ENCODE measurements at places on chromosomes 2 and 18. TPM values are rescaled to one million over a fixed set of nuclear protein-coding genes. Genes with fewer than 3 reads are reported as not detected.

DNA sequence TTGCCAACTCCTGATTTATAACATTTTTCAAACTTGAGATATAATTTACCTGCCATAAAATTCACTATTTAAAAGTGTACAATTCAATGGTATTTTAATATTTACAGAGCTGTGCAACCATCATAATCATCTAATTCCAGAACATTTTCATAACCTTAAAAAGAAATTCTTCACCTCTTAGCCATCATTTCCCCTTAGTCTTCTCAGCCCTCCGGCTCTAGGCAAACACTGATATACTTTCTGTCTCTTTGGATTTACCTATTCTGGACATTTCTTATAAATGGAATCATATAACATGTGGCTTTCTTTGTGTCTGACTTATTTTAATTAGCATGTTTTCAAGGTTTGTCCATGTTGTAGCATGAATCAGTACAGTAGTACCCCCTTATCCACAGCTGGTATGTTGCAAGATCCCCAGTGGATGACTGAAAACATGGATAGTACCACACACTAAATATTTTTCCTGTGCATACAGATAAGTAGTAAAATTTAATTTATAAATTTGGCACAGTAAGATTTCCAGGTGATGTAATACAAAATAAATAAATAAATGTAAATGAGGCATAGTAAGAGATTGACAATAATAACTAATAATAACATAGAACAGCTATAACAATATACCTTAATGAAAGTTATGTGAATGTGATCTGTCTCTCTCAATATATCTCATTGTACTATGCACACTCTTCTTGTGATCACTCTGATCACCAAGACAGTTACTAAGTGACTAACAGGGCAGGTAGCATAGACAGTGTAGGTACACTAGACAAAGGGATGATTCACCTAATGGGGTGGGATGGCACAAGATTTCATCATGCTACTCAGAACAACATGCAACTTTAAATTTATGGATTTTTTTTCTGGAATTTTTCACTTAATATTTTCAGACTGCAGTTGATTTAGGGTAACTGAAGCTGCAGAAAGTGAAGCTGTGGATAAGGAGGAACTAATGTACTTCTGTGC, 73.1 kb downstream of the RAB3GAP1 start:
- DNase-seq: peak; percentile 31

DNA sequence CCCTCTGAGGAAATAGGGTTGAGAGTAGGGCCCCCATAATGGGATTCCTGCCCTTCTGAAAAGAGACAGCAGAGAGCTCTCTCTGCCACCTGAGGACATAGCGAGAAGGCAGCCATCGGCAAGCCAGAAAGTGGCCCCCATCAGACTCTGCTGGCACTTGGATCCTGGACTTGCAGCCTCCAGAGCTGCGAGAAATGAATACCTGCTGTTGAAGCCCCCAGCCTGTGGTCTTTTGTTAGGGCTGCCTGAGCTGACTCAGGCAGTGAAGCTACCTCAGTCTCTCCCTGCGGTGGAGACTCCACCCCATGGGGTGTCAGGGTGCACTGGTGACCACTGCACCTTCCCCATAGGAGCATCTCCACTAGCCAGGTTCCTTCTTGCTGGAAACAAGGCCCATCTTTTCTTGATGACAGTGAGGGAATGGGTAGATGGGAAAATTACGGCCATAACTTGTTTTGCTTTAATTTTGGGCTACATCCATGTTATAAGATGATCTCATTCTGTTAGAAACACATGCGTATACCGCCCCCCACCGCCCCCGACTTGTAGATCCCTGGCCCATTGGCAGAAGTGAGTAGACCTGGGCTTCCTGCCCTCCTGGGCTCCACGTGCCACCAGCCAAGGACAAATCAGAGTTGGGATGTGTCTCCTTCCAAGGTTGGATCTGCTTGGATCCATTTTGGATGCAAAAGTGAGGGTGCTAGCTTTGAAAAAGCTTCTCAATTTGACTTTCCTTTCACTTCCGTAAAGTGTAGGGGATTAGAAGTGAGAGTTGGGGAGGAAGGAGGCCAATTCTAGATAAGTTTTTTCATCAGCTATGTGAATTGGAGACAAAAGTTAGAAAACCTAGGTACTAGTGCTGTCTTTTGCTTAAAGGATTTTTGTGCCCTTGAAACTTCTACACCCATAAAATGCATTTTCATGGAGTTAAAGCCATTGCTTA, 42.9 kb downstream of the NCK2 start:
- DNase-seq: no peak

DNA sequence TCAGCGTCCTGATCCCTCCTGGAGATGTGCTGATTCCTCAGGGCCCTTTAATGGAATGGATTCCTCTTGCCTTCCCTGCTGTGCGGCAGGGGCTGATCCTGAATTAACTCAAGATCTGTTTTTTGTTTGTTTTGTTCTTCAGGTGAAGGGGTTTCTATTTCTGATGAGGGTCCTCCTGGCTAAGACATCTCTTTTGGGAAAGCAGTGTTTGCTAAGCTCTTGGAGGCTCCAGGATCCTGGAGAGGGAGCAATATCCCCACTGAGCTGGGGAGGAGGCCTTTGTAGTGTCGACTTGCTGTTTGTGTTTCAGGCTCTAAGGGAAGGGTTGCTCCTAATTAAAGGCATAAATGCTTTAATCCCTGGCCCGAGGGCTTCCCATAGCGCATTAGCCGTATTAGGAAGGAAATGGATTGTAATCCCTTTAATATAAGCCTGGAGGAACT, 65.3 kb upstream of the FOXI3 start:
- DNase-seq: no peak

MYO5B gene
- 50.0 TPM for total RNA-seq

IL1F10 gene
- not detected for total RNA-seq

DNA sequence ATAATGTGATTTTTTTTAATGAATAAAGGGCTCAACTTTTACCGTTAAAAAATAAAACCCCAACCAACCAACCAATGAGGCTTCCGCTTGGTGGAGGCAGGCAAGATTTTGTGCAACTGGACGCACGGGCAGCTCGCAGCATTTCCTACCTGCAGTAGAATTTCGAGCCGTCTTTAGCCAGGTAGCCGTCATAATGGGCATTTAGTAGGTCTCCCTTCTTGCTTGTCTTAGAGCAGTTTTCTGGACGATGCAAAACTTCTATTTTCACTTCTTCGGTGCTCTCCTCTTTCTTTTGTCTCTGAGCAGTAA, 316 bp downstream of the FKBP7 start:
- peak; percentile 17 for DNase-seq

CHRND gene
- total RNA-seq: not detected

GRCh38 chr2:119426801-119427395, 4.8 kb upstream of the TMEM37 start:
- DNase-seq: peak; percentile 86

DNA sequence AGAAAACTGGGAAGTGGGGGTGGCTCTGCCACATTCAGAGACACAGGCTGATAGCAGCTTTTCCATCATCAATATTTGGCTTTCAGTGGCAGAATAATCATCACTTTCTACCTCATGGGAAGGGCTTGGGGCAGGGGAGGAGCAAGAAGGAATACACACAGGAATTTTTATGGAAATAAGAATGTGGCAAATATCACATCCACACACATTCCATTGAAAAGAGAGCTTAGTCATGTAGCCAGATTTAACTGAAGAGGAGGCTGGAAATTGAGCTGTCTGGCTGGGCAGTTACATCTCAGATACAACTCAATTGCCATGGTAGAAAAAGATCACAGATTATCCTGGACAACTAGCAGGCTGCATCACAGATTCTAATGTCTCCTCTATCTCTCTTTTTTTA, 1474.0 kb upstream of the ACVR2A start:
- DNase-seq: no peak

STAT4 gene
- total RNA-seq: 3.0 TPM

DNA sequence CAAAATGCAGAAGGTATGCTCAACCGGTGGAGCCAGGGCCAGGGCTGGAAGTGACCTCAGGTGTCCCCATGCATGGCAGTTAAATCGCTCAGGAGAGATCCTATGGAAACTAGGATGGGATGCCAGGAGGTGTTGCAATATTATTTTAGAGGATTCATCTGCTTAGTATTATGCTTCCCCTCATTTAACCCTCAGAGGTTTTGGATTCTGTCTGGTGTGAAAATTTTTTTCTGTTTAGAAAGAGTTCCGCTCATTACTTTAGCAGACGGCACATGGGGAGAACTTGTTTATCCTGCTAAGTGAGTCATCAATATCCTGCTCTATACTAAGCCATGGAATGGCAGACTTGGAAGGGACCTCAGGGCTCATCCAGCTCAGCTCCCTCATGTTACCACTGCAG, 42.5 kb downstream of the TRIB2 start:
- peak; percentile 66 for DNase-seq

DNA sequence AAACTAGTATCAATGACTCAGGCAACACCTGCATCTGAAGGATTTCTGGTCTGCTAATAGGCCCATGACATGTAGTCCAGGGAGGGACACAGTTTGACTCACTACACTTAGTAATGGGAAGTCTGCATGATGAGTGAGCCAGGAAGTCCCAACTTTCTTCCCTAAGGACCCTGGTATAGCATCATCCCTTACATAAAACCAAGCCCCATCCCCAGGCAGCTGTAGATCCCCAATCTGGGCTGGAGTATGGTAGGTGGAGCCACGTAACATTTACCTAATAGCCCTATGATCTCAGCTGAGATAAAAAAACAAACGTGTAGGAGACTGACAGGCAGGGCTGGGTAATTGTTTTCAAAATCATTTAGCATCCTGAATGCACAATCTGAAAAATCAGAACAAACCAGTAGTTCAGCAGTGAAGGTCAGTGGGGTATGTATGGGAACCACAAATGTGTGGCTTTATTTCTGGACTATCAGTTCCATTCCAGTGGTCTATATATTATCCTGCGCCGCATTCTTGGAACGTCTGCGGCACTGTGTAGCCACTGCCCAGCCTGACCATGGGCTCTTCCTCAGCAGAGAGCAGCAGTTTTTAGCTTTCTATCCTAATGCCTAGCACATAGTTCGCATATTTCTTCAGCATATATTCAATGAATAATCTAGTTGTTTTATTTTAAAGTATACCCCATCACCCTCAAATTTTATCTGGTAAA, 33.5 kb downstream of the EPB41L3 start:
- peak; percentile 50 for DNase-seq

GRCh38 chr2:130764035-130764820, 8.9 kb downstream of the AMER3 start:
- no peak for DNase-seq

DNA sequence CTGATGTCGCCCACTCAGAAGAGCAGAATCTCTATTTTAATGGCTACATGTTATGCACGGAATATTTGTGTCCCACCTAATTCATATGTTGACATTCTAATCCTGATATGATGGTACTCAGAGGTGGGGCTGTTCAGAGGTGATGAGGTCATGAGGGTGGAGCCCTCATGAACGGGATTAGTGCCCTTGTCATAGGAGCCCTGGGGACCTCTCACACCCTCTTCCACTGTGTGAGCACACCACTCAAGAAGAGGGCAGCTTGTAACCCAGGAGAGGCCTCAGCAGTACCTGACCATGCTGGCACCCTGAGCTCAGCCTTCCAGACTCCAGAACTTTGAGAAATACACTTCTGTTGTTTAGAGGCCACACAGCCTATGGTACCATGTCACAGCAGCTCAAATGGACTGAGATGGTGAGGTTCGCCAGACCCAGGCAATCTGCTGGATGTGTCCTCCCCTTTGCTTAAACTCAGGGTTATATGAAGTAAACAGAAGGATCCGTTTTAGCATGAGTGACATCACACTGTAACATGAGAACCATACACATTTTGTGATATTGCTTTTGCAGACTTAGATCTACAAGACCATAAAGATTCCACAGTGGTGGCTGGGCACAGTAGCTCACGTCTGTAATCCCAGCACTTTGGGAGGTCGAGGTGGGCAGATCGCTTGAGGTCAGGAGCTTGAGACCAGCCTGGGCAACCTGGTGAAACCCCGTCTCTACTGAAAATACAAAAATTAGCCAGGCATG, 48.7 kb downstream of the ATOH8 start:
- DNase-seq: no peak

DNA sequence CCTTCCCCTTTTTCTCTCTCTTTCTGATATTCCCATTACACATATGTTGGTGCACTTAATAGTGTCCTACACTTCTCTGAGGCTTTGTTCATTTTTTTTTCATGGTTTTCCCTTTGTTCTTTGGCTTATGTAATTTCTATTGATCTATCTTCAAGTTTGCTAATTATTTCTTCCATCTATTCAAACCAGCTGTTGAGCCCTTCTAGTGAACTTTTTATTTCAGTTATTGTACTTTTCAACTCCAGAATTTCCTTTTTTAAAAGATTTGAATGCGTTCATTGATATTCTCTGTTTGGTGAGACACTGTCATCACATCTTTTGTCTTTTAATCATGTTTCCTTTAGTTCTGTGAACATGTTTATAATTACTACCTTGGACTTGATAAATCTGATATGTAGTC, 118.2 kb downstream of the ARHGEF4 start:
- no peak for DNase-seq

DNA sequence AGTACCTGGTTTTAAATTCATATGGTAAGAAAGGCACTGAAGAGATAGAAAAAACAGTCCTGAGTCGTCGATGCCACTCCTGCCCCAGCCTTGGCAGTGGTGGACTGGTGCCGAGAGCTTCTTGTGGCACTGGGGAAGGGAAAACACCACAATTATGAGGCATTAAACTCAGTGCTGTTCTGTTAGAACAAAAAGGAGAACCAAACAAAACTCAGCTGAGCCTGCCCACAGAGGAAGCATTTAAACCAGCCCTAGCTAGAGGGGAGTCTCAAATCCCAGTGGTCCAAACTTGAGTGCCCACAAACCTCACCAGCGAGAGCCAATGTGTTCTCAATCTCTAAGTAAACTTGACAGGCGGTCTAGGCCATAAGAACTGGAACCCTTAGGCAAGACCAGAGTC, 1254.5 kb upstream of the FAM98A start:
- no peak for DNase-seq

DNA sequence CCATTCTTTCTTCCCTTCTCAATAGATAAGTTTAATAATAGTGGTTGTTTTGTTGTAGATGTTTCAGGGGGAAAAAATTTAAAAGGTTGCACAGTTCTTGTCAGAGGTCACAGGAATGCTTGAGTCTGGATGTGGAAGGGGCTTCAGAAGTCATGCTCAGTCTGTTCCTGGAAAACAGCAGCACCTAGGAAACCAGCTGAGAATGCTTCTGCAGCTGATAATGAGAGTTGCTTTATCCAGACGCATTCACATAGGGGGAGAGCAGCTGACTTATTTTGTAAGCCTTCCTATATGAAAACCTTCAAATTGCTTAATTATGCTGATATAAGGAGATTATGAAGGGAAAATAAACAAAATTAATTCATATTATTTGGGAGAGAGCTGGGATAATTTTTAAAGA, 235.5 kb downstream of the GULP1 start:
- no peak for DNase-seq

REG3G gene
- not detected for total RNA-seq

DNA sequence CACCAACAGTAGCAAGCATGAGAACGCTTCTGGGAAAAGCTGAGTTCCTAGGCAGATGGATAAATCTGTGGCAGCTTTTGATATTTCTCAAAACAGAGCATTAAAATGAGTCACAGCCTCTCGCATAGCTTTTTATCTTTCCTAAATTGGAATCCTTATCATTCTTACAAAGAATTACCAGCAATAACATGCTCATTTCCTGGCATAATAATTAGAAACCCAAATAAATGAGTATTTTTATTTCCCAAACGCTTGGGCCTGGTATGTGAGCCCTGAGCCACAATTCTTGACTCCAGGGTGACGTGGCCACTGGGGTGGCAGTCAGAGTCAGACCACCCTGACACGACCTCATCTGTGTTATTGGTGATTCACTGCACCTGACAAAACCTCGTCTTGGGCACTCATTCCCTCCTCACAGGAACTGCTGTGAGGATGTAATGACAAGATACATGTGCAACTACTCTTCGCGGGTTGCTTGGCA, 210.7 kb downstream of the ARL4C start:
- DNase-seq: no peak

LYPD6B gene
- 0.15 TPM for total RNA-seq

GRCh38 chr2:7449298-7449697, 532.1 kb downstream of the RNF144A start:
- no peak for DNase-seq
